ENCODE measurements at places on chromosomes 11 and 22.

DNA sequence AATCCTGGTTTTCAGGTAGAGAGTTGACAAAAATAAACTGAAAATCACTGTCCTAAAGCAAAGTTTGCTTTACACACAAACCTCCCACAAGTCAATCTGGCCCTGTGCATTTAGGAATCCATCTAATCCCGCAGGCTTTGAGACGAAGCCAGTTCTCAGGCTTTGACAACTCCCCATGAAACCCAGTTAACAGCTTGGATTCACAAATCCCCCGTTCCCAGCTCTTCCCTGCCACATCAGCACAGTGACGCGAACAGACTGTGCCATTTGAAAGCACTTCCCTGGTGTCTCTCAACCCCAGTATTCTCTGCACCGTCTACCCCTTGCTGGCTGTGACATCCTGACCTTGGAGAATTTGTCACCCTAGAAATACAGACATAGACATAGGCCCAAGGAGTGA lies 117.8 kb downstream of the OPCML start:
- DNase-seq = no peak

DNA sequence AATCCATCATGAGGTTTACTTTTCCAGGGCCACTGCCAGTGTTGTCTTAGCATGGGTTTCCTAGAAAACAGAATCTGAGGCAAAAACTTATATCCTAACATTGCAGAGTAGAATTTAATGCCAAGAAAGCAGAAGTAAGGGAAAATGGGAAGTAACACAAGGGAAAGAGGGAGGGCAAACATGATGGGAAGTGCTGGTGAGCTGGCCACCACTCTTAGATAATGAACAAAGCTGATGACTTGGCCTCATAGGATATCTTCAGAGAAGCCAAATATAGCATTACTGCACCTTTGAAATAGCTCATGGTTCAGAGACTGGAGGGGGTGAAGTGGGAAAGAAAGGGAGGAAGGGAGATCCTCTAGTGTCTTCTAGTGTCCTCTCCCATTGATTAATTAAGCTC lies 24.8 kb upstream of the CALCB start:
- no peak for DNase-seq

DNA sequence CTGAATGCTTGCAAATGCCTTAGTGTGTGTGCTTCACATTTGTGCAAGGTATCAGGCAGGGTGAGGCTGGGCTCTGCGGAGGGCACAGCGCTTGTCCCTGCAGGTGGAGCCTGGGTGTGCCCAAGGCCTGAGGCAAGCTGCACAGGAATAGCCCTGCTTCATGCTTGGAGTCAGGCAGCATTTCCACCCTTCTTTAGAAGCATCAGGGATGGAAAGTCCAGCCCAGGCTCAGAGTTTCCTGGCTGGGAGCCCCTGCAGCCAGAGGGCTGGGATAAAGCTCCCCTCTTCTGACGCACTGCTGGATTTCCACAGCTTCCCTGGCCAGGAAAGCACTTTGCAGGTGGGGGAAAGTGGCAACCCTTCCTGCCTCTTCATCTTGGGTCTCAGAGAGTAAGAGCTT lies 63.4 kb downstream of the GALNT18 start:
- no peak for DNase-seq

DNA sequence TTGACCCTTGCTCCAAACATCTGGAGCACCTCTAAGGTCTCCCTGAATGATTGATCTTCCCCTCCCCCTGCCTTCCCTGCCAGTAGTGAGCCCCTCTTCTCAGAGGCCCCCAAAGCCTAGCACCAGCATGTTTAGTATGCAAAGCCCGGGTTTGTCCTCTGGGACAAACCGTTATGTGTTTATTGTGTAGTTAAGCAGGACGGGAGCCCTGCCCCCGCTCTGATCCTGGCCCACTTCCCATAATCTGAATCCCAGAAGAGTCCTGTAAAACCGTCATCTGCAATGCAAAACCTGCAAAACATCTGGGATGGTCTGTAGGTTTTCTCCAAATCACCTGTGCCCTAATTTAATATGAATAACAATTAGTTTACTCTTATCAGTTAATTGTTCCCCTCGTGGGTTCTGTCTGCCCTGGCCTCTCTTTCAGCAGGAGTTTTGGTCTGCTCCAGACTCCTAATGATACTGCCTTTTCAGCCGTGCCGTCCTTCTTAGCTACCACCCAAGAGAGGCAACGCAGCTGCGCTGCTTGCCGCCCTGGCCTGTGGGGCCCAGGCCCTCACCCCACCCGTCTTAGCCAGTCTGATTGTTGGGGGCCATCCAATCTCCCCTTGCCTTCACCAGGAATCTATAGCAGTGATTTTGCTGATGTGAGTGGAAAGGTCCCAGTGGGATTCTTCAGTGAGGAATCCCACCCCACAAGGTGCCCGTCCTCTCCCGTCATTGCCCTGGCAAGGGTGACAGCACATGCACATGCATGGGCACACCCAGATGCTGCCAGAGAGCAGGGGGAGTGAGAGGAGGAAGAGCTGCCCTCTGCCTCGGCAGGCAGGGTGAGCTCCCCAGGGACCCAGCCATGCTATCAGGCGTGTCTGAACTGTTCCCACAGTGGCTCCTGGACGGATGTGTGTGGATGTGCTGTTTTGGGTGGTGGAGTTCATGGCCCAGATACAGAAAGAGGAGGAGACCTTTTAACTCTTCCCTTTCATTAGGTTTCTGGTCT lies 3.0 kb upstream of the B3GAT1 start:
- DNase-seq = no peak

- DNase-seq = no peak
These were observed 60.7 kb downstream of the STK33 start for GRCh38 chr11:8533332-8533731.

- no peak for DNase-seq
These were observed 14.7 kb downstream of the GATD1 start for GRCh38 chr11:762421-763072.

- DNase-seq = no peak
These were observed 56.3 kb downstream of the MYO7A start for GRCh38 chr11:77184136-77184860.

DNA sequence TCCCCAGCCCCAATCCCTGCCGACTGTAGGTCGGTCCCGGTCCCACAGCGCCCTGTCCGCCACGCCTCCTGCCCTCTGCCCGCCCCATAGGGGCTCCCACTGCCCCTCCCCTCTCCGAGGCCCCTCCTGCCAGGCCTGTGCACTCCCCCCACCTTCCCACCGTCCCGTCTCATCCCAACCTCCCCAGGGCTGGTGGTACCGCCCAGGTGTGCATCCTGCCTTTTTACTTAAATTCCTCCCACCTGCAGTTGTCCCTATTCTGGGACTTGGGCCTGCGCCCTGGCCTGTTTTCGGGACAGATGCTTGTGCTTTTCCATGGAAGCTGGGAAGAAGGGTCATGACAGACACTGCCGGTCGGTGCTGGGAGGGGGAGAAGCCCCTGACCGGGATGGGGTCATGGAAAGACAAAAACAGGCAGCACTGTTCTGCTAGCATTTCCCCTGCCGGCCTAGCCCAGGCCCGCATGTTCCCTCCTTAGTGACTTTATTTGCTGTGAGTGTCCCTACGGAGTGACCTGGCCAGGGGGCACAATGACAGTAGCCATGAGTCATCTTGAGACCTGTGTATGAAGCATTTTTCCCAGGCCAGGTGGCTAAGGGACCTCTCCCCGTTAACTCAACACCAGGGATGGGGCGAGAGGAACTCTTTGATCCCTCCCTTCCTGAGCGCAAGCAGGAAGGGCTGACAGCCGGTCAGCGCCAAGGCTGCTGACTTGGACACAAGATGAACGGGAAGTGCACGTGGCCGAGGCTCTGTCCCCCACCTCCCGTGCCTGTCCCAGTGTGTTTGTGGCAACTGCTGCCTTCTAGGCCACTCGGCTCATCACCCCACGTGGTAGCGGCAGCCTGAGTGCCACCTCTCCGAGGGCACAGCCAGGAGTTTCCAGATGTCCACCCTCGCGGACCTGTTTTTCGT lies 7.1 kb downstream of the TBX1 start:
- no peak for DNase-seq

Measured in mesenteric fat pad (tissue), 1 donor.